ENCODE measurements at places on chromosomes 7 and 10.

- DNase-seq: no peak
Measured at GRCh38 chr10:63107943-63108437, 25.1 kb upstream of the NRBF2 start.

GRCh38 chr10:97179731-97180362 lies 5.9 kb downstream of the SLIT1 start:
- no peak for DNase-seq

- DNase-seq: no peak
Measured at GRCh38 chr7:158109364-158110033, 478.1 kb downstream of the PTPRN2 start.

- DNase-seq: no peak
Measured at GRCh38 chr7:99694201-99694911, 14.6 kb upstream of the CYP3A5 start.

DNA sequence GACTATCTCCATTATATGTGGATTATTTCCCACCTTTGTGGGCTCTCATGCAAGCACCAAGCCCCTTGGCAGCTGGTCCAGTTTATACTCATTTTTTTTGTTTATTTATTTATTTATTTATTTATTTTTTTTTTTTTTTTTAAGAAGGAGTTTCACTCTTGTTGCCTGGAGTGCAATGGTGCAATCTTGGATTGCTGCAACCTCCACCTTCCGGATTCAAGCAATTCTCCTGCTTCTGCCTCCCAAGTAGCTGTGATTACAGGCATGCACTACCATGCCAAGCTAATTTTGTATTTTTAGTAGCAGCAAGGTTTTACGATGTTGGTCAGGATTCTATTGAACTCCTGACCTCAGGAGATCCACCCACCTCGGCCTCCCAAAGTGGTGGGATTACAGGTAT lies 2.8 kb downstream of the PRTFDC1 start:
- DNase-seq: no peak
